ENCODE measurements at places on chromosomes 4 and X.

- DNase-seq = no peak
Observed at GRCh38 chr4:168685136-168685809, 188.4 kb downstream of the PALLD start.

- DNase-seq = no peak
Observed at GRCh38 chrX:136754651-136755050, 26.1 kb downstream of the ARHGEF6 start.

DNA sequence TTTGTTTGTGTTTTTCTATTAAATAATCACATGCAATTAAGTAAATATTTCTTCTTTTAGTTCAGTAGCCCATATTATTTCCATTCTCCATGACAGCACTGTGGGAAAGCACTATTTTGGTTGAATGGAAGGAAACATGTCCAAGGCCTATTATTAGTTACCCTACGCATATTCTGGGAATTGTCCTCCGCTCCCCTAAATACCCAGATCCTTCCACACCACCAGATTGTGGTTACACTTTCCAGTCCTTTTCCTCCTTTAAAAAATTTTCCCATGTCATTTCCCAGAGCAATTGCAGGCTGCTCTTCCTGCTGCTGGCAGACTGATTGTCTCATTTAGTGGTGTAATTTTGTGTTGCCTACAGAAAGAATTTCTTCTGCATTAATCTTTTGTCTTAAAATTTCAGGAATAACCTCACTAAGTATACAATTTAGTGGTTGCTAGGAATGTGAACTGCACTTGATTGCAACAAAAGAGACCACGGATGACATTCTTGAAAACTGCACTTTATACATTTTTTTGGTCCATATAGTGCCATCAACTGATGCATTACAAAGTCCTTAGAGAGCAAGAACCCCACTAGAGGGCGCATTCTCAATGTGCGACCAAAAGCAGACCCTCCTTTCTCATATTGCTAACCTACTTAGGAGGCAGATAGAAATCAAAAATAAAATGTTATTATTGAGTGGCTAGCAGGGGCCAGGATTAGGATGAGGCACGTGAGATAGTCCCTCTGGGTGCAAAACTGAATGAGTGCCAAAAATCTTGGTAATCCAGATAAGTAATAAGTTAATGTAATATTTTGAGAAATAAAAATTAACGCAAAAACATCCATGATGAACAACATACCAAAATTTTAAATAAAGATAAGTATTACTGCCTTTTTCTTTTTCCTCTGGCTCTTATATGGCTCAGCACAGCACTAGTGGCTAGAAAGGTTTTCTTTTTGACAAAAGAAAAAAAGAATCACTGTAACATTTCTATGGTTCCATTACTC lies 98.8 kb upstream of the IQCM start:
- no peak for DNase-seq

DNA sequence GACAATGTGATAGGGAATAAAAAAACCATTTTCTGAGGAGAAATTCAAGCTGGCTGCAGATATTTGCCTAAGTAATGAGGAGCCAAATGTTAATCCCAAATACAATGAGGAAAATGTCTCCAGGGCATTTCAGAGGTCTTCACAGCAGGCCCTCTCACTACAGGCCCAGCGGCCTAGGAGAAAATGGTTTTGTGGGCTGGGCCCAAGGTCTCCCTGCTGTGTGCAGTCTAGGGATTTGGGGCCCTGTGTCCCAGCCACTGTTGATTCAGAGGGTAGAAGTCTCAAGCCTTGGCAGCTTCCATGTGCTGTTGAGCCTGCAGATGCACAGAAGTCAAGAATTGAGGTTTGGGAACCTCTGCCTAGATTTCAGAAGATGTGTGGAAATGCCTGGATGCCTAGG lies 778.7 kb downstream of the CENPC start:
- no peak for DNase-seq

- no peak for DNase-seq
Observed at GRCh38 chr4:189364032-189364449, 576.6 kb upstream of the FRG1 start.

- no peak for DNase-seq
Observed at GRCh38 chr4:170122252-170122651, 32.5 kb upstream of the AADAT start.

- DNase-seq = no peak
Observed at GRCh38 chrX:30488092-30488491, 89.5 kb downstream of the TASL start.

All from stimulated activated naive CD4-positive, alpha-beta T cell (primary cell).